ENCODE measurements at places on chromosomes 4 and X.

DNA sequence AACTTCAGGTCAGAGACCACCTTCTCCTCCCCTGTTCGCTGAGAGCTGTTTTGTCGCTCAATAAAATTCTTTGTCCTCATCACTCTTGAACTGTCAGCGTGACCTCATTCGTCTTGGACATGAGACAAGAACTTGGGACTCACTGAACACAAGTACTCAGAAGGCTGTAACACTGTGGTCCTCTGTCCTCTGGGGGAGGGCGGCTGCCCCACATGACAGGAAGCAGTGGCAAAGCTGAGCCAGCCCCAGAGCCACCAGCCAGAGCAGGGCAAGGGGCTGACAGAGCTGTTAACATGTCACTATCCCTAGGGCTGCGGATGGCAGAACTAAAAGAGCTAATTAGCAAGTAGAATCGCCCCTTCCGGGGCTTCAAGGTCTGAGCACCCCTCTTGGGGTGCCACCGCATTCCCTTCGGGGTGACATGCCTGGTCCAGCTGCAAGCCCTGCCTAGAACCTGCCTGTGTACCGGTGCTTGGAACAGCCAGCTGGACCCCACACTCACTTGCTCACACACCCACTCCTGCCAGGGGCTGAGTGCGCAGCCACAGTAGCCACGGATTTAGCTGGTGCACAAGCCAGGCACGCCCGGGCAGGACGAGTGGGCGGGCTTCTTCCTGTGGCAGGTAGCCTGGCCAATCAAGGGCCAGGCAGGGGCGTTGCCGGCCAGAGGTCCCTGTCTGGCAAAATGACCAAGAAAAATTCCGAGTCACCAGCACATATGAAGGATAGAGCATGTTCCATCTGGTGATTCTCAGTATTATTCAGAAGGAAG is 648.6 kb upstream of the AGA start:
- DNase-seq: no peak
- no peaks in the 10 kb centered on the region for H3K27me3 ChIP-seq
- no peaks in the 10 kb centered on the region for H3K36me3 ChIP-seq
- H3K4me1 ChIP-seq: no peaks in the 10 kb centered on the region
- H3K27ac ChIP-seq: no peak overlapping the region
- H3K4me3 ChIP-seq: no peak overlapping the region

DNA sequence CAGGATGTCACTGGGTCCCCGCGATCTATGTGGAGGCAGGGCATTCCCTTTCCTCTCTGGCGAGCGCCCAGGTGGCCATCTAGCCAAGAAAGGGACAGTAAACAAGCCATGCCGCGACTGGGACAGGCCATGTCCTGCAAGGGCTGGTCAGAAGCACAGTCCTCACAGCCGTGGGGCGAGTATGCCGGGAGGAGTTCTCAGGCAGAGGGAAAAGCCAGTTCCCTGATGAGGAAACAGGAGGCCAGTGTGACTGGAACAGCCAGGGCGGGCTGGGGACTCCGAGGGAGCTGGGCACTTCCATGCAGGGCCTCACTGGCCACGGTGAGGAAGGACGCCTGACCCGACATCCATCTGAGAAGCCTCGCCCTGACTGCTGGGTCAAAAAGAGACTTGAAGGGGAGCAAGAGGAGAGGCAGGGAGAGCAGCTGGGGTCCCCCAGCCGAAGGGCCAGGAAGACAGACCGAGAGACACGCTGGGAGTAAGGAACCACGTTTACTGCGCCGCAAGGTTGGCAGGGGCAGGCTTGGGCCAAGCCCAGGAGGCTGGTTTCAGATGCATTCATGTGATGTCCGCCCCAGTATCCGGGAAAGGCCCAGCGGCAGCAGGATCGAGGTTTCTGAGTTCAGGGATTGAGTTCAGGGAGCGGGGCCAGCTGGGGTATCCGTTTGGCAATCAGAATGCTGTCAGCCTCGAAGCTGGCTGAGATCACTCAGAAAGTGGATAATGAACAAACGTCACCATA is 15.0 kb downstream of the CFAP99 start:
- no peaks in the 10 kb centered on the region for H3K27me3 ChIP-seq
- H3K27ac ChIP-seq: no peak overlapping the region
- no peaks in the 10 kb centered on the region for H3K36me3 ChIP-seq
- H3K4me1 ChIP-seq: no peaks in the 10 kb centered on the region

- DNase-seq: no peak
- no peak overlapping the region for H3K4me3 ChIP-seq
- no peaks in the 10 kb centered on the region for H3K27me3 ChIP-seq
- H3K36me3 ChIP-seq: no peaks in the 10 kb centered on the region
Observed at GRCh38 chr4:42112846-42113245, 39.6 kb downstream of the BEND4 start.

- no peaks in the 10 kb centered on the region for H3K4me1 ChIP-seq
- DNase-seq: no peak
Observed at GRCh38 chrX:12463052-12463451, 324.8 kb downstream of the FRMPD4 start.

DNA sequence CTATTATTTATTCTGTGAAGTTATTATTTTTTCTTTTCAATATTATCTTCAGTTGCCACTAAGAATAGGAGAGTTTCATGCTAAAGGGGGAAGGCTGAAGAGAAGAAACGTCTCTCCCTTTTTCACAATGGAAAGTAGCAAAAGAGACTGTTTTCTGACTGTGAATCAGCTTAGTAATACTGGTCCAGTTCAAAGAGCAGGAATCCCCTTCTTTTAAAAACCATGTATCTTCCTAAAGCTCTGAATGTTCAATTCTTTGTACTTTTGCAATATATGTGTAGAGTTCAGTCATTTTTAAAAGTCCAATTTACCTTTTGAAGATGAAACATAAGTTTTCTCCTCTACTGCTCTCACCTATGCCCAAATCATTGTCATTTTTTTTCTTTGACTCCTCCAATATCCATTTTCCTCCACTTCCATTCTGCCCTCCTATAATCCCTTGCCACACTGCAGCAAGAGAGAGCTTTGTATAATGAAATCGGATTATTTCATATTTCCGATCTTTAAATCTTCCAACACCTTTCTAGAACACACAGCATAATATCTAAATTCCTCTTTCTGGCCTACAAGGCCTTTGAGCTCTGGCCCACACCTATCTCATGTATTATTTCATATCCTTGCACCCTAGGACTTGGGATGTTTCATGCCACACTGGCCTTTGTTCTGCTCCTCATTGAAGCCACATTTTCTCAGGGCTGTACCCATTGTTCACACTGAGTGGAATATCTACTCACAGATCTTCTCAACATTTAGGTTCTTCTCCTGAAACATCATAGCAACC is 195.3 kb downstream of the CAMK2D start:
- no peaks in the 10 kb centered on the region for H3K27me3 ChIP-seq
- no peaks in the 10 kb centered on the region for H3K4me1 ChIP-seq
- no peak overlapping the region for H3K4me3 ChIP-seq
- H3K36me3 ChIP-seq: no peaks in the 10 kb centered on the region
- no peak for DNase-seq

DNA sequence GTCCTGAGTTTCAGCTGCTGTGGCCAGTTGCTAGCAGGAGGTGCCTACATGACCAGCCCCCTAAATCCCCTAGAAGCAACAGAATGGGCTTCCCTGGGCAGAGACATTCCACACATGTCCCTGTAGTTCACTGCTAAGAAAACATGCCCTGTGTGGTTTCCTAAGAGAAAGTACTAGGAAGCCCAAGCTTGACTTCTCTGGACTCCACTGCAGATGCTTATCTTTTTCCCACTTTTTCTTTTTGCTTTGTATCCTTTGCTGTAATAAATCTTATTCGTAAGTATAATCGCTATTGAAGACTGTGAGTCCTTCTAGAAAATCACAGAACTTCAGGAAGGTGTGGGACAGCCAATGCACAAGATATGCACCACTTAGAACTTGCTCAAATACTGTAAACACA is 15.6 kb downstream of the RPGR start:
- no peaks in the 10 kb centered on the region for H3K4me1 ChIP-seq
- no peaks in the 10 kb centered on the region for H3K36me3 ChIP-seq

- no peak overlapping the region for H3K4me3 ChIP-seq
- H3K27ac ChIP-seq: peak overlapping the region; percentile 87
- peaks cover 4% of the 10 kb centered on the region for H3K4me1 ChIP-seq
- DNase-seq: no peak
- no peaks in the 10 kb centered on the region for H3K36me3 ChIP-seq
- H3K27me3 ChIP-seq: no peaks in the 10 kb centered on the region
Observed at GRCh38 chrX:39752815-39753214, 344.9 kb downstream of the BCOR start.

DNA sequence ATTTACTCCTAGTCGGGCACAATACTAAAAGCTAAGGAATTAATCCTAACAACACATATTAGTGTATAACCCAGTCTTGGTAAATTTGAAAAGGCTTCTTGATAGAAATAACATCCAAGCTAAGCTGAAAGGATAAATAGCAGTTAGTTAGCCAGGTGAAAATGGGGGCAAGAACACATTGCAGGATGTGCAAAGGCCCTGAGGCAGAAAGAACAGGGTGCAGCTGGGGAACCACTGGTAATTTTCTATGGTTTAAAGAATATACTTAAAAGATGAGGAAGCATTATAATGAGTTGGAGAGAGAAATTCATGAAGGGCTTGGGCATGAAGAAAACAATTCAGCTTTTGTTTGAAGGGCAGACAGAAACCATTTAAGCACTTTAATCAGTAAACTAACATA is 689.0 kb downstream of the ADGRL3 start:
- H3K4me1 ChIP-seq: no peaks in the 10 kb centered on the region
- DNase-seq: no peak
- no peak overlapping the region for H3K27ac ChIP-seq
- no peak overlapping the region for H3K4me3 ChIP-seq
- no peaks in the 10 kb centered on the region for H3K27me3 ChIP-seq

GRCh38 chr4:163493643-163494359 is 689 bp upstream of the TMA16 start:
- H3K4me1 ChIP-seq: peaks cover 9% of the 10 kb centered on the region
- H3K4me3 ChIP-seq: peak overlapping the region; percentile 83
- H3K27ac ChIP-seq: peak overlapping the region; percentile 88
- no peaks in the 10 kb centered on the region for H3K27me3 ChIP-seq

- no peaks in the 10 kb centered on the region for H3K4me1 ChIP-seq
- no peaks in the 10 kb centered on the region for H3K36me3 ChIP-seq
- H3K4me3 ChIP-seq: no peak overlapping the region
- H3K27me3 ChIP-seq: no peaks in the 10 kb centered on the region
- DNase-seq: no peak
Observed at GRCh38 chrX:133258481-133258880, 40.3 kb upstream of the TFDP3 start.

GRCh38 chrX:136589966-136590365 is 58.0 kb downstream of the VGLL1 start:
- H3K4me1 ChIP-seq: no peaks in the 10 kb centered on the region
- no peaks in the 10 kb centered on the region for H3K27me3 ChIP-seq
- no peaks in the 10 kb centered on the region for H3K36me3 ChIP-seq

DNA sequence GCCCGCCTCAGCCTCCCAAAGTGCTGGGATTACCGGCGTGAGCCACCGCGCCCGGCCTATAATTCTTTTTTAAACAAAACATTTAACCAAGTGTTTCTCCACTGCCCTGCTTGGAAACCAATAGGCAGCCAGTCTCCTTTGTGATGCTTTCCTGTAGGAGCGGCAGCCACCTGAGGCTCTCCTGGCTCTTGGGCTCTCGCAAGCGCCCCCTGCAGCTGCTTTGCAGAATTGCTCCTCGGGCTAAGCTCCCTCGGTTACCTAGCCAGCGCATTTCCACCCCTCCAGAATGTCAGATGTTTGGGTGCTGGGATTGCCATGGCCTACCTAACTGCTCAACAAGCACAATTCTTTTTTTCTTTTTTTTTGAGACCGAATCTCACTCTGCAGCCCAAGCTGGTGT is 7.7 kb downstream of the S100P start:
- no peak overlapping the region for H3K4me3 ChIP-seq
- no peaks in the 10 kb centered on the region for H3K36me3 ChIP-seq
- no peaks in the 10 kb centered on the region for H3K27me3 ChIP-seq
- no peak for DNase-seq
- H3K4me1 ChIP-seq: peaks cover 5% of the 10 kb centered on the region
- H3K27ac ChIP-seq: no peak overlapping the region

DNA sequence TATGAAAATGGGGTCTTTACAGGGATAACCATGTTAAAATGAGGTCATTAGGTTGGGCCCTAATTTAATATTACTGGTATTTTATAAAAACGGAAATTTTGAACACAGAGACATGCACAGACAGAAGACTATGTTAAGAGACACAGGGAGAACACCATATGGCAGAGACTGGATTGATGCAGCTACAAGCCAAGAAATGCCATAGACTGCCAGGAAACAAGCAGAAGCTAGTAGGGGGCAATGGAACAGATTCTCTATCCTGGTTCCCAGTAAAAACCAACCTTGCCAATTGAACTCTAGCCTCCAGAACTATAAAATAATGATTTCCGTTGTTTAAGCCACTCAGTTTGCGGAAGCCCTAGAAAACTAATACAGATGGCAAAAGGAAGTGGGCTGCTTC is 6.6 kb upstream of the GUF1 start:
- H3K27me3 ChIP-seq: no peaks in the 10 kb centered on the region
- DNase-seq: no peak
- no peaks in the 10 kb centered on the region for H3K4me1 ChIP-seq
- H3K27ac ChIP-seq: no peak overlapping the region

GRCh38 chr4:7915875-7916242 is 23.8 kb downstream of the AFAP1 start:
- H3K27ac ChIP-seq: no peak overlapping the region
- DNase-seq: no peak
- H3K27me3 ChIP-seq: no peaks in the 10 kb centered on the region
- no peak overlapping the region for H3K4me3 ChIP-seq
- no peaks in the 10 kb centered on the region for H3K4me1 ChIP-seq

GRCh38 chrX:155592331-155592730 is 20.4 kb downstream of the TMLHE start:
- H3K27me3 ChIP-seq: no peaks in the 10 kb centered on the region
- H3K27ac ChIP-seq: no peak overlapping the region
- no peak overlapping the region for H3K4me3 ChIP-seq
- H3K36me3 ChIP-seq: no peaks in the 10 kb centered on the region
- no peak for DNase-seq
- no peaks in the 10 kb centered on the region for H3K4me1 ChIP-seq

DNA sequence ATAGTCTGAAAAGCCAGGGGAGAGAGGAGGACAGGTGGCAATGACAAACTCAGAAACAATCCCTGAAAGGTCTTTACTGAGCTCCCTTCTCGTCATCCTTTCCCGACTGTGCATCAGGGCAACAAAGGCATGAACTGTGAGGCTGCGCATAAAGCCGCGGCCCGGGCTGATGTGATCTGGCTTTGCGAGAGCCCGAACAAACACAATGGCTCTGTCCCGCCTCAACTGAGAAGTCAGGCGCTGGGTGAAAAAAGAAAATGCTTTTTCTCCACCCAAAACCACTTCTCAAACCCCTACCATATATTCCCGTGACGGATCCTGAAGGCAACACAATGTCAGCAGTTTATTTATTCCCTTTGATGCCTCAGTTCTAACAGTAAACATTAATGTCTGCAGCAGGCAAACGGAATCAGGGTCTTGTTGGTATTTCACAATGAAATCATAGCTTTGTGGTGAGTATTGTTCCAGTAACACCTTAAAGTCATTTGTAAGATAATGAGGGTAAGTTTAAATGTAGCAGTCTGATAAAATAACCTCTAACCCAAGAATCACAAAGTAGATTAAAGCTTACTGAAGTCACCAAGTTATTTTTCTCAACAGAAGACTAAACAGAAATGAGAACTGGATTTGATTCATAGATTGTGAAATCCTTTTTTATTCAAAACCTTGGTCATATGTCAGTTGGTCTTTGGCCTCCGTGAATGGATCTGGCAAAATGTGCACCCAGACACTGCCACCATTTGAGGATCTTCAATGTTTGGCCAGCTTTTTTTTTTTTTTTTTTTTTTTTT is 67.4 kb downstream of the APBB2 start:
- peaks cover 55% of the 10 kb centered on the region for H3K4me1 ChIP-seq
- no peak for DNase-seq
- H3K4me3 ChIP-seq: peak overlapping the region; percentile 36
- no peaks in the 10 kb centered on the region for H3K27me3 ChIP-seq
- H3K36me3 ChIP-seq: no peaks in the 10 kb centered on the region
